ENCODE measurements at places on chromosomes 4 and X.

GRCh38 chr4:185712350-185713024 is 99.5 kb downstream of the SORBS2 start:
- no peak for DNase-seq

DNA sequence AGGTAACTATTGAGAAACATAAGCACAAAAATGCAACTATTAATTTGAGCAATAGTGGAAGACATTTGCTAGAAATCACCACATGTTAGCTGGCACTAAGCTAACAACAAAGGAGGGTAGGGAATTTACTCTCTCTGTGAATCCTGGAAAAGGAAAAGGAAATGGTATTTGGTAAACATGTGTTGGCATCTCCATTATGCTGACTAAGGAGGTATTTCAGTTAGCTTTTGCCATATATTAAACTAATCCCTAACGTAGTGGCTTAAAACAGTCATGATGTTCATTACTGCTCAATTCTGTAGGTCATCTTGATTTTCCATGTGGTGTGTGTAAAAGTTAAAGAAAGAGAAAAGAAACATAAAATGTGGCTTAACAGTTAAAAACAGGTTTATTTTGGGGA is 1686.5 kb upstream of the PCDH7 start:
- DNase-seq: no peak

GRCh38 chr4:146439999-146440398 is 81.7 kb downstream of the SLC10A7 start:
- DNase-seq: no peak

DNA sequence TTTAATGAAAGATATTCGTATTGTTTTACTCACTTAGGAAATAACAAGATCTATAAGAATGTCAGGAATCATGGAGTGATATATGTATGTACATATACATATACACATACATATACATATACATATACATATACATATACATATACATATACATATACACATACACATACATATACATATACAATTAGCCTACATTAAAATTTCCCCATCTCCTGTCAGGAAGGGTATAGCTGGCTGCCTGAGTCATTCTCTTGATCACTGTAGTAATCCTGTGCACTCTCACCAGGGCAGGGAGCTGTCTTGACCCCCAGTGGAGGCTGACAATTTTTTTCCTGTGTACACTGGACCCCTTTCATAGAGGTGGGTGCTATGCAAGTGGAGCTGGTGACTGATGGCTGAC is 23.3 kb upstream of the MAGEA11 start:
- no peak for DNase-seq

GRCh38 chr4:2816401-2816954 is 23.6 kb downstream of the SH3BP2 start:
- DNase-seq: no peak

GRCh38 chr4:11881947-11882346 is 453.3 kb upstream of the HS3ST1 start:
- DNase-seq: no peak
